ENCODE measurements at places on chromosomes 12 and 14. TPM values are rescaled to one million over a fixed set of nuclear protein-coding genes. Genes with fewer than 3 reads are reported as not detected.

The HOXC13 gene
- not detected for total RNA-seq

The FGF23 gene
- under 0.01 TPM for total RNA-seq

The ATN1 gene
- 7.3 TPM for total RNA-seq

The GLI1 gene
- 5.2 TPM for total RNA-seq

The SLC25A47 gene
- total RNA-seq, result 0.52 TPM

The DHRS2 gene
- total RNA-seq, result not detected

The SLCO1B3 gene
- total RNA-seq, result under 0.01 TPM

The PMEL gene
- total RNA-seq, result 0.52 TPM

The CELA1 gene
- total RNA-seq, result not detected

The FAM222A gene
- 1.0 TPM for total RNA-seq

The NEUROD4 gene
- not detected for total RNA-seq

The FMNL3 gene
- total RNA-seq, result 19.3 TPM

The ESR2 gene
- 1.0 TPM for total RNA-seq

The ETNK1 gene
- total RNA-seq, result 24.0 TPM

The CD27 gene
- not detected for total RNA-seq

The TMPRSS12 gene
- not detected for total RNA-seq

The PAX9 gene
- total RNA-seq, result 0.52 TPM

The ARPC3 gene
- total RNA-seq, result 99.2 TPM

The MMAB gene
- 18.3 TPM for total RNA-seq

The PRORP gene
- total RNA-seq, result 17.2 TPM

The KRT79 gene
- total RNA-seq, result 1.6 TPM

The WDR89 gene
- total RNA-seq, result 15.7 TPM

The PARPBP gene
- 4.7 TPM for total RNA-seq

The AMN gene
- total RNA-seq, result 1.0 TPM

The NANOG gene
- 0.52 TPM for total RNA-seq

The SLC35E3 gene
- 4.7 TPM for total RNA-seq
